ENCODE measurements at places on chromosomes 6 and 20.

GRCh38 chr20:38590676-38591473 is 9.9 kb downstream of the ADIG start:
- no peak for DNase-seq

DNA sequence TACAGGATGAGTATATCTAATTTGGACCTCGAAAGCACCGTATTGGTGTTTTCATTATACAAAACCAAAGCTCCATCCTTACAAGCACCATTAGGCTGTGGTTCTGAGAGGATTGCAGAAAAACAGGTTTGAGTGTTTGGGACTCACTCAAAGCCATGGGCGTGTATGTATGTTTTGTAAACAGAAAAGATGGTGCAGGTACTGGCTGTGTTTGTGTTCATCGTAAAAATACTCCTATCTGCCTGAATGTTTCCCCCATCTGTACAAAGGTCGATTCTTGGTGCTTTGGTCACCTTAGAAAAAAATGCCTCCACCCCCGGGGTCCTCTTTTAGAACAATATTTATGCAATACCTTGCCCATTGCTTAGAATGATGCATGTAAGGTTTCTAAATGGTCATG is 286.6 kb downstream of the TSHZ2 start:
- no peak for DNase-seq

DNA sequence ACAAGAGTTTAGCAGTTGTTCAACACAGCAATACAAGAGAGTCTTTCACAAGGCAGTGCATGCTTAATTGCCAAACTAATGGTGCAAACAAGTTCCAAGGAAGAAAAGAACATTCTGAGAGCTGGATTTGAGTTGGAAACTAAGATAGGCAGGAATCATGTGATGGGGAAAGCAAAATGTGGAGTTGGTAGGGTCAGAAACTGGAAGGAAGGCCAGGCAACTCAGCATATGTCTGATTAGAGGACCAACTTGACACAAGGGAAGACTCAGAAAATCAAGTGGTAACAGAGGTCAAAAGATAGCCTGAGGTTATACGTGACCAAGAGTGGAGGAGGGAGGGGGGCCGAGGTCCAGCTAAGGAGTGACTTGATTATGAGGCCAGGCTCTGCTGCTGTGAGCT is 117.3 kb downstream of the SMLR1 start:
- DNase-seq = no peak

- no peak for DNase-seq
These were observed 27.8 kb downstream of the CLIC5 start for GRCh38 chr6:45987856-45988255.

DNA sequence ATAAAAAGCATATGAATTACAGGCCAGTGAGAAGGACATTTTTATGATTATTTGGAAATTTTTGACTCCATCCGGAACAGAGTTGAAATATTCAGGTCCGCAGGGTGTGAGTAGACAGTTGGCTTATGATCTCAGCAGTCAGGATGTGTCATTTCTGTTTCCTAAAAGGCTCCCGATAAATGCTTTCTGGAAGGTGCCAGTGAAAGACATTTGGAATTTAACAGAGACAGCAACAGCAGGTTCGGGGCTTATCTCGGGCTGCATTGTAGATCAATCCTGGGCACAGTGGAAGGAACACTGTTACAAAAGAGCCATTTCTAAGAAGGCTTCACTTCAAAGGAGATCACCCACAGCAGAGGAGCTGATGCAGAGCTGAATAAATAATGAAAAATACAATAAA is 934.4 kb downstream of the KIF16B start:
- DNase-seq = no peak

DNA sequence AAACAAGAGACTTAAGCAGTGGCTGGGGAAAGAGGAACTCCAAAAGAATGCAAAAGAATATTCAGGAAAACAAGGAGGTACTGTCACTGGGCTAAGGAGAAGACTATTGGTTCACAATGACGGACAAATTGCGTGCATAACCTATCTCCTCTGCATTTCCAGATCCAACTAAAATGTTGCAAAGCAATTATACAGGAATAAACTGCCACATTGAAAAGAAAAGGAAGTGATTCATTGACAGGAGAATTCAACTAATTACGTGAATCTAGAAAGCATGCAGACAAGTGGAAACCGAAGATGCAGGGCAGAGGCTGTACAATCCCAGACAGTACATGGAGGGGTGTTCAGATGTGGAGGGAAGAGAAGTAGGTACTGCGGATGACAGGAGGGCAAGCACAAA is 152.8 kb upstream of the RIPOR2 start:
- DNase-seq = no peak

Data from activated CD4-positive, alpha-beta T cell treated with anti-CD3 and anti-CD28 coated beads, Interleukin-2, amount 50 U/mL, for 1 hour (primary cell).